ENCODE measurements at places on chromosomes 2 and 18. TPM values are rescaled to one million over a fixed set of nuclear protein-coding genes. Genes with fewer than 3 reads are reported as not detected.

The CYRIA gene
- total RNA-seq, result 1.9 TPM

The PAX8 gene
- total RNA-seq, result 1.9 TPM

The GRHL1 gene
- total RNA-seq, result 0.65 TPM

The MSTN gene
- total RNA-seq, result not detected

The PPP3R1 gene
- total RNA-seq, result 29.9 TPM

The FEV gene
- total RNA-seq, result not detected

The SNTG2 gene
- total RNA-seq, result not detected

All from epithelial cell of alveolus of lung (primary cell).